Activated CD8-positive, alpha-beta memory T cell treated with anti-CD3 and anti-CD28 coated beads, Interleukin-2, amount 50 U/mL, for 4 hours (primary cell): ENCODE measurements at places on chromosomes 2 and 18.

- no peak for DNase-seq
Measured at GRCh38 chr2:239114119-239114581, 266.3 kb downstream of the TWIST2 start.

GRCh38 chr2:241111440-241111805 is 9.3 kb upstream of the MTERF4 start:
- DNase-seq: peak; percentile 45

GRCh38 chr18:63107931-63108330 is 211.6 kb downstream of the BCL2 start:
- DNase-seq: no peak

DNA sequence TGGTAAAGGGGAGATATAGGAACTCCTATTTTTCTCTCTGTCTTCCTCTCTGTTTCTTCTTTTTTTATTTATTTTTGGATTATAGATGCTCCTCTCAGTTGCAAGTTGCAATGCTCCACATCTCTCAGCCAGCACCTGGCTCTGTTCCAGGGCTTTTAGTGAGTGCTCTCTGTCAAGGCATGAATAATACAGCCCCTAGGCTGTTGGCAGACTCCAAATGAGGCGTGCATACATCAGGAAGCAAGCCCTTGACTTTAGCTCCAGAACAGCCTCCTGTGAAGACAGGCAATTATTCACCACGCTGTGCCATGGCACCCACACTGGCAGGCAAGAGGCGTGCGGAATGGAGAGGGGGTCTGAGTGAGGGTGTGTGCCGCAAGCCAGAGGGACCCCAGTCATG is 228.1 kb upstream of the PXDN start:
- no peak for DNase-seq

DNA sequence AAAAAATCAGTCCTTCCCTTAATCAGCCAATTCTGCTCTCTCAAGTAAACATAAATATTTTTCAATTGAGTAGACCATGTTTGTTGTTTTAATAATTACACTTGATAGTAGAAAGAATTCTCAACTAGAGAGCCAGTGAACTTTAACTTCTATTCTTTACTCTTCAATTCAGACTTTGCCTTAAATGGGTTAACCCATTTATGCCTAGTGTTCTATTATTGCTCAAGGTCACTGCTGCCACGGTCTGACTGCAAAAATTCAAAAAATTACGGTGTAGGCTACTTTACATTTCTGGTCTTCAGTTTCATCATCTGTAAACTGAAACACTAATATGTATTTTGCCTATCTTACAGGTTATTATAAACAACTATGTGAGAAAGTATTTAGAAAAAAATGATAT is 103.1 kb downstream of the TLK1 start:
- DNase-seq: no peak

- no peak for DNase-seq
Measured at GRCh38 chr2:137161250-137161649, 395.9 kb downstream of the THSD7B start.

DNA sequence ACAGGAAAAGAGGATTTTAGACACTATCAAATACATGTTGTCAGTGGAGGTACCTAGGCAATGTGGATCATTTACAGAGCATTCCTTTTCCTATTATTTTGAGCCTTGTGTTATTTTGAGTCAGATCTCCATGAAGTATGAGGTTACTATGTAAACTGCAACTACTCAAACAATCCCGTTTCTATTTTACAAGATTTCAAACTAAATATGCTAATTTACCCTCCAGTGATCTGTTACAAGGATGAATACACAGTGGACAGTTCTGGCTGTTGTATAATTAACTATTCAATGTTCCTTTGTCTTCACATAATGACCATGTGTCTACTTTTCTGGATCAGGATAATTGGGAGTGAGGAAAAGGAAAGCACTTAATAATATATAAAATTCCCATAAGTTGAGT is 4.6 kb downstream of the HOXD1 start:
- DNase-seq: no peak

- DNase-seq: no peak
Measured at GRCh38 chr2:9378433-9379390, 44.6 kb downstream of the ITGB1BP1 start.
